Stimulated activated CD4-positive, alpha-beta T cell treated with anti-CD3 and anti-CD28 coated beads, Interleukin-1b, Interleukin-23, amount 100 ng/mL, for 24 hours (primary cell): ENCODE measurements at places on chromosomes 2 and 18.

DNA sequence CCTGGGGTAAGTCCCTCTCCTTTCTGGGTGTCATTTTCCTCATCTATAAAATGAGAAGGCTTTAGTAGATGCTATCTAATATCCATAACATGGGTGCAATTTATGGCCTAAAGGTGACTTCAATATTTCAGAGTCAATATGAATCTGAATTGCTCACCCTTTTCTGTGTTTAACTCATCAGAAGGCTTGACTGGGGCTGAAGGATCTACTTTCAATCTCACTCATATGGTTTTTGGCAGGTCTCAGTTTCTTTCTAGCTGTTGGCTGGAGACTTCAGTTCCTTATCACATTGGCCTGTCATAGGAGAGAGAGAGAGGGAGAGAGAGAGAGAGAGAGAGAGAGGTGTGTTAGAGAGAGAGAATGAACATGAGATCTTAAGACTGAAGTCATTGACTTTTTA, 343.7 kb upstream of the MEX3C start:
- no peak for DNase-seq

DNA sequence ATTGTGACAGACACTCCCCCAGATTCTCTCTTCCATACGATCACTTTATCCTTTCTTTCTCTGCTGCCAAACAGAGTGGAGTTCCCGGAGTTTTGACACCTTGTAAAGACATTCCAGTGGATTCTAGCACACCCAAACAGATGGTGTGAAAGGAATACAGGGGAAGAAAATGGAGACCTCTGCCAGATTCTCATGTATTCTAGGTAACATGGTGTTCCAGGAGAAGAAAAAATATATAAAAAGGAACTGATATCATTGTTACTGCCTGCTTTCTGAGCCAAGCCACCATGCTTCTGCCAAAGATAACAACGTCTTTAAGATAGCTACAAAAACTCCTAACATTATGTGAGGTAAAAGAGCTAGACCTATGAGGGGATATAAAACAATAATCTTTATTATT, 136.5 kb downstream of the TXNL1 start:
- DNase-seq: no peak

DNA sequence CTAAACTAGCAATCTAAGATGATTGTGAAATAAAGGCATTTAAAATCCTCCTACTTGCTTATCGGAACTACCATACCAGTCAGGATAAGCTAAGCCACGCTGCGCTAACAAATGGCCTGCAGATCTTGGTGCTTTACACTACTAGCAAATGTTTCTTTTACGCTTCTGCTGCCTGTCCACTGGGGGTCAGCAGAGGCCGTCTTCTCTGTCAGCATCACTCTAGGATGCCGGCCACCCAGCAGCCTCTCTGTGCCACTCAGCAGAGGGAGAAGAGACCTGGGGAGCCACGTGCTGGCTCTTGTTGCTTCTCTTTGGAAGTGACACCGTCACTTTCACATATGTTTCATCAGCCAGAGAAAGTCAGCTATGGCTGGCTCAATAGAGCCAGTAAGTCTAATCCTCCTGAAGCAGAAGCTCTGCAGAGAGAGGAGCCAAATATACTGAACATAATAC, 36.6 kb downstream of the COPS8 start:
- DNase-seq: peak; percentile 14

DNA sequence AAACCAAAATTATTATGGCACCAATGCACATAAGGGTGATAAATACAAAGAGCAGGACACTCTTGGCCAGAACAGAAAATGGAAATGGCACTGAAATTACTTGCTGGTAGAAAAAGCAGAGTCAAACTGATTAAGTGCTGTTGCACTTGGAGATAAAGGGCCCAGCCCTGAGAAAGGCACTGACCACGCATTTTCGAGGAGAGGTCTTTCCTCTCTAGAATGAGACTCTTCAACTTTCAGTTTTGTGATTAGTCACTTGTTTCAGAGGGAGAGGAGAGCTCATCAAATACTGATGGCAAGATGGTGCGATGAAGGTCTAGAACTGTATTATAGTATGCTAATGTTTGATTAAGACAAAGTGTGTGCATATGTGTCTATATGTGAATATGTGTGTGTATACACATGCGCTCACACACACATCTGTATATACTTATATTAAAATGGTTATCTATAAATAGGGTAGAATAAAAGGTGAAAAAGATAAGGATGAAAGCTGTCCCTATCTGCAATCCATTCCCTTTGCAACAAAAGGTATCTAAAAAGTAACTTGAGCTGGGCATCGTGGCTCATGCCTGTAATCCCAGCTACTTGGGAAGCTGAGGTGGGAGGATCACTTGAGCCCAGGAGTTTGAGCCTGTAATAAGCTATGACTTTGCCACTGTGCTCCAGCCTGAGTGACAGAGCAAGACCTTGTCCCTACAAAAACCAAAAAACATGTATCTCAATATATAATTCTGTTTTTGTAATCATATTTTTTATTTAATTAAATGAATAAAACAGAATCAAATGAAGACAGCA, 48.8 kb upstream of the ZDBF2 start:
- no peak for DNase-seq

DNA sequence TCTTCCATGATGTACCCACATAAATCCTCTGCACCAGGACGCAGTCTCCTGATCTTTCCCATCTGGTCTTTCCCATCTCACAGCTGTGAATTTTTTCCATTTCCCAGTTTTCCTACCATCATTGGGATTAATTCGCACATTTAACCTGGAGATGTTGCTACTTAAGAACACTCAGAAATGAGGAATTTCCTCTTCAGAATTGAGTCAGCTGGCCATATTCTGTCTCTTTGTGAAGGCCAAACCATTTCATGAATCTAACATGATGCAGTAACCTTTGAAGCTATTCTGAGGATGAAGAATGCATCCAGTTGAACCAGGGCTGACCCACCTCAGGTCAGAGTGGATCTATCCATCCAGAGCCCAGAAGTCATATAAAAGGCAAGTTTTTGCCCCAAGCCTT, 326.8 kb downstream of the SETBP1 start:
- no peak for DNase-seq

DNA sequence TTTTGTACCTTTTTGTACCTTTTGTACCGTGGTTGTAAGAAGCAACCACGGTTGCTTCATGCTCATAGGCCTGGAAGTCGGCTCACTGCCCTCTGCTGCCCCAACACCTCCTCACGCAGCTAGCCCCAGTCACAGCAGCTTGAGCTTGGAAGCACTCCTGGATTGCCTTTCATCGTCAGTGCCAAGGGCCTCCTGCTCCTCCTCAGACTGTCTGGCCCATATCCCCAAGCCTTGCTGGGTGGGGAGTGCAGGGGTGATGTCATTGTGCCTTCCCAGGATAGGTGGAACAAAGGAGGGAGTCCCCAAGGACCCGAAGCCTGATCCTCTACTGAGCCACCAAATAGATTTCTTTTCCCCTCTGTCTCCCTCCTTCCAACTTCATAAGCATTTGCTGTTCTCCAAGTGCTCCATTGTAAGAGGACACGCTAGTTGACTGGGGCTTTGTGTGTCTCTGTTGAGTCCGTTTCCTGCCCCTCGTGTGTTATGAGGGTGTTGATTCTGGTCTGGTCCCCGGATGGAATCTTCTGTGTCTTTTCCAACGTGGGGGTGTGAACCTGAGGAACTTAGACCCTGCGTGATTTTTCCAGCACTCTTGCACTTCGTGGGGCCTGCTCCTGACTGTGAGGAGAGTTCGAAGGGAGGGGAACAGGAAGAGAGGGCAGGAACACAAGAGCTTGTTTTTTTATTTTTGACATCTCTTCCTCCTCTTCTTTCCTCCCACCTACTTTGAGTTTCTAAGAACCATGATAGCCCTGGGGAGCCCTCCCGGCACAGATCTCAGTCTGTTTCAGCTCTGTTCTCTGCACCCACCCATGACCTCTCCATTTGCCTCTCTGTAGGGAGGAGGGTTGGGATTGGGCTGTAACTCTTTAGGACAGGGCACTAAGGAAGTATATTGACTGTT, 127.2 kb upstream of the EML6 start:
- DNase-seq: no peak

- DNase-seq: no peak
Observed at GRCh38 chr2:72089028-72089427, 58.6 kb downstream of the CYP26B1 start.

DNA sequence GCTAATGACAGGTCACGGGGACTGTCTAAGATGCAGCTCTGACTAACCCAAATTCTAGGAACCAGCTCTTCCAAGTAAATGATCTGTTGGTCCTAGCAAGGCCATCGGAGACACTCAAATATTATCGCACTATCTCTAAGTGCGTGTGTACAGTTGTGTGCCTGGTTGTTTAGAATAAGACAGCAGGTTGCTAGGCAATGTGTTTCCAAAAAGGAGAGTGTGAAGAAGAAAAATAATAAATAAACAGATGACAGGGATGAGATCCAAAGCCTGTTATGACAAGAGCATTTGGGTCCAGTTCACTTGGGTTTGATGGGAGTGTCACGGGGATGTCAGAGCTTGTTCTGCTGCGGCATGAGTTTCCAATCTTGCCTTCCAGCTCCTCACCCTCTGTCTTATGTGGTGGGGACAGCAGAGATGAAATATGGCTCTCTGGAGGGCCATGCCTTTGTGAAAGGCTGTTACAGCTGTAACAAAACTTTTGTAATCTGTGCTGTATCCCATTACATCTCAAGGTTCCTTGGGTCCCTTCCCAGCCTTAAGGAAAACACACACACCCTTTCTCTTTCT, 127.5 kb upstream of the TNP1 start:
- DNase-seq: no peak

GRCh38 chr2:60042023-60042422, 511.4 kb downstream of the BCL11A start:
- DNase-seq: no peak

GRCh38 chr2:152523091-152523490, 188.1 kb downstream of the FMNL2 start:
- DNase-seq: no peak

DNA sequence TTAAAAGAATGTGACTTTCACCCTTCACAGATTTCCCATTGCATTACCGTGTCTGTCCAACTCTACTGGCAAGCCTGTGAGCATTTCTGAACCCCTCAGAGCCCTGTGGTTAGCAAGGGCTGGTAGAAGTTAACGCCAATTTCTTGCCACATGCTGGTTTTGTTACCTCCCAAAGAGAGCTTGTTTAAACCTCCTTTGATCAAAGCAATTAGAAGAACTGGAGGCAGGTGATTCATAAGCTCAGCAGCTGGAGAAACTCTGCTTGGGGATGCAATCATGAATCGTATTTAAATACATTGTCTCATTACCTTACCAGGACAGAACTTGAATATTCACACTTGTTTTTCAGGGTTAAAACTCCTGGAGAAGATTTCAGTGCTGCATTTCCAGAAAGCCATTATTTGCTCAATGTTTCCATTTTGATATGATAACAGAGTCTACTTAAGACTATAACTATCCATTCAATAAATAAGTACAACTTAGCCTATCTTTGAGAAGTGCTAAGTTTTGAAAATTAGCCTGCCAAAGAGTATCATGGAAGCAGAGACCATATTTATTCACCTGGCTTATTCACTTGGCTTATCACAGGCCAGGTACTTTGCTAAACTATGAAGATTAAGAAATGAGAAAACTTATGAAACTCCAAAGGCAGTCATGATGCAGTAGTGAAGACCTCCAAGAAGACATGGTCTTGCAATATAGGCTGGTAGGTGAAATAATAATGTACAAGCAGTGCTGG, 292.8 kb downstream of the INSIG2 start:
- DNase-seq: no peak

- no peak for DNase-seq
Observed at GRCh38 chr2:181106789-181107627, 126.6 kb downstream of the UBE2E3 start.

DNA sequence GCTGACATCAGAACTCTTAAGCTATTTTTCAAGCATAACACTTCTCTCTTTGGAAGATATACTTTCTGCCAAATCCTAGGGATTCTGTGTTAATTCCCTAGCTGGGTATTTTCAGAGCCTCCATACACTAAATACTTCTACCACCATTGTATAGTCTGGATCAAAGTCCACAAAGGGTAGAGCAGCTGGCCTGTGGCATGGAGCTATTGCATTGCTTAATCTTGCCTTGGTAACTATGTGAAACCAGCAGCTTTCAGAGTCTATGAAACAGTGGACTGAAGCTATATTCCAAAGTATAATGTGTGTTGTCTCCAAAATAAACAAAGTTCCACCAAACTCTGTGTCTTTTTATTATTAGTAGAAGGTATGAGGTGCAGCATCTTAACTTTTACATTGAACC, 296.9 kb upstream of the CDH19 start:
- no peak for DNase-seq

DNA sequence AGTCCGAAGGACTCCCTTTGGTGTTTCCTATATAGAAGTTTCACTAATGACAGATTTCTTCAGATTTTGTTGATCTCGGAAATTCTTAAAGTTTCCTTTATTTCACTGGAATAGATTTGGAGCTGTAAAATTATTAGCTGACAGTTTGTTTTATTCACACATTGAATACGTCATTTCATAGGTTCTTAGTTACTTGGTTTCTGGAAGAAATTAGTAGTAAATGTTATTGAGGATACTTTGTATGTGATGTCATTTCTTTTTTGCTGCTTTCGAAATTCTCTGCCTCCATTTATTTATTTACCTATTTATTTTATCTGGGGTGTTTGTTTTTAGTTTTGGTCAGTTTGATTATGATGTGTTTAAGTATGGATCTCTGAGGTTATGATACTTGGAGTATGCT, 1205.9 kb upstream of the GYPC start:
- DNase-seq: no peak

- DNase-seq: no peak
Observed at GRCh38 chr2:8281950-8282857, 399.7 kb upstream of the ID2 start.
